Astrocyte of the spinal cord (primary cell): ENCODE measurements at places on chromosomes 16 and 17.

- DNase-seq: no peak
Observed at GRCh38 chr16:57054338-57054737, 38.0 kb upstream of the CPNE2 start.

- DNase-seq: no peak
Observed at GRCh38 chr16:74747716-74748615, 26.7 kb downstream of the FA2H start.

DNA sequence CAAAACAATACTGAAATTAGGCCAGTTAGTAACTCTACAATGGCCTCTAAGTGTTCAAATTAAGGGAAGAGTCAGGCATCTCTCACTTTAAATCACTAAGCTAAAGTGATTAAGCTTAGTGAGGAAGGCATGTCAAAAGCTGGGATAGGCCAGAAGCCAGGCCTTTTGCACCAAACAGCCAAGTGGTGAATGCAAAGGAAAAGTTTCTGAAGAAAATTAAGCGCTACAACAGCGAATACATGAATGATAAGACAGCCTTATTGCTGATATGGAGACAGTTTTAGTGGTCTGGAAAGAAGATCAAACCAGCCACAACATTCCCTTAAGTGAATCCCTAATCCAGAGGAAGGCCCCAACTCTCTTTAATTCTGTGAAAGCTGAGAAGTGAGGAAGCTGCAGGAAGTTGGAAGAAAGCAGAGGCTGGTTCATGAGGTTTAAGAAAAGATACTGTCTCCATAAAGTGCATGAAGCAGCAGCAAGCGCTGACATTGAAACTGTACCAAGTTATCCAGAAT, 12.1 kb downstream of the RFWD3 start:
- no peak for DNase-seq

GRCh38 chr17:5533486-5534315, 47.3 kb downstream of the MIS12 start:
- no peak for DNase-seq

DNA sequence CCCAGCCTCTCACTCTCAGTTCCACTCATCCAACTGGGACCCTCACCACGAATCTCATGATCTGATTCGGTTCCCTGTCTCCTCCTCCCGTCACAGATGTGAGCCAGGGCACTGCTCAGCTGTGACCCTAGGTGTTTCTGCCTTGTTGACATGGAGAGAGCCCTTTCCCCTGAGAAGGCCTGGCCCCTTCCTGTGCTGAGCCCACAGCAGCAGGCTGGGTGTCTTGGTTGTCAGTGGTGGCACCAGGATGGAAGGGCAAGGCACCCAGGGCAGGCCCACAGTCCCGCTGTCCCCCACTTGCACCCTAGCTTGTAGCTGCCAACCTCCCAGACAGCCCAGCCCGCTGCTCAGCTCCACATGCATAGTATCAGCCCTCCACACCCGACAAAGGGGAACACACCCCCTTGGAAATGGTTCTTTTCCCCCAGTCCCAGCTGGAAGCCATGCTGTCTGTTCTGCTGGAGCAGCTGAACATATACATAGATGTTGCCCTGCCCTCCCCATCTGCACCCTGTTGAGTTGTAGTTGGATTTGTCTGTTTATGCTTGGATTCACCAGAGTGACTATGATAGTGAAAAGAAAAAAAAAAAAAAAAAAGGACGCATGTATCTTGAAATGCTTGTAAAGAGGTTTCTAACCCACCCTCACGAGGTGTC, 26.6 kb downstream of the STH start:
- DNase-seq: no peak

DNA sequence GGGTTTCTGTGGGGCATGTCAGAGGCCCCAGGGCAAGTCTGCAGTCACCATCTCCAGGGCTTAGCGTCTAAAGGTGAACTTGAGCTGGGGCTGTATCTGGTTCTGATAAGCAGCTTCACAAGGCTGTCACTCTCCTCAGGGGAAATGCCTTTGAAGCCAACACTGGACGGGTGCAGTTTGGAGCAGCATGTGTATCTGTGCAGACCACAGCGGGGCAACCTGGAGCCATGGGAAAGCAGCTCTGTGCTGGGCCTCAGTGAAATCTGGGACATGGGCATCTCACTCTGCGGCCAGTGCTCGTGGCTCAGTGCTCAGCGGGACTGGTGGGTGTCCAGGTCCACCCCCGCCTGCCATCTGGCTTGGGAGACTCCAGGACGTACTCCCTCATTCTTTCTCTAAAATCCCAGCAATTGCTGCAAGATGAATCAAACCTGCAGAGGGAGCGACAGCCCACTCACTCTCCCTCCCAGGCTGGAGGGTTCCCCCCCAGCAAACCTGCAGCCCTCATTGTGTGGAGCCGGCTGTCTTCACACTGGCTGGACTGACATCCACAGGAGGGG, 63.5 kb downstream of the PRMT7 start:
- DNase-seq: no peak

DNA sequence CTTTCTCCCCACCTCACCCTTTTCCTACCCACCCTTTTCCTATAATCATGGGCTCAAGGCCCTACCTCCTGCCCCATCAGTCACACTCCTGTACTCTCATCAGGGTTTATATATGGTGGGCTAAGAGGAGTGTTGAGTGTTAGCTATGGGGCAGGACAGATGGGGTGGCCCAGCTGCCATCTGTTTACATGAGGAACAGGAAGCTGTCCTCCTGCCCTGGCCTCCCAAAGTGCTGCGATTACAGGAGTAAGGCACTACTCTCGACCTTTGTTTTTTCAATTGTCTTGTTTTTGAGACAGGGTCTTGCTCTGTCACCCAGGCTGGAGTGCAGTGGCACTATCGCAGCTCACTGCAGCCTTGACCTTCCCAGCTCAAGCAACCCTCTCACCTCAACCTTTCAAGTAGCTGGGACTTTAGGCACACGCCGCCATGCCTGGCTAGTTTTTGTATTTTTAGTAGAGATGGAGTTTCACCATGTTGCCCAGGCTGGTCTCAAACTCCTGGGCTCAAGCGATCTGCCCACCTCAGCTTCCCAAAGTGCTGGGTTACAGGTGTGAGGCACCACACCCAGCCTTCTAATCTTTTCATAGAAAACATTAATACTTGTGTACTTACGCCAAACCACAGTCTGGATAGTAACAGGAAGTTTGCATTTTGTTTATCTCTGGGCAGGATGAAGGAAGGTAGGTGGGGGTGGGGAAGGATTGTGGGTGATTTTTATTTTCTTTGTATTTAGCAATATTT, 1.6 kb downstream of the TRADD start:
- DNase-seq: no peak

- DNase-seq: peak; percentile 68
Observed at GRCh38 chr17:43900183-43900857, 7.0 kb downstream of the MPP2 start.

DNA sequence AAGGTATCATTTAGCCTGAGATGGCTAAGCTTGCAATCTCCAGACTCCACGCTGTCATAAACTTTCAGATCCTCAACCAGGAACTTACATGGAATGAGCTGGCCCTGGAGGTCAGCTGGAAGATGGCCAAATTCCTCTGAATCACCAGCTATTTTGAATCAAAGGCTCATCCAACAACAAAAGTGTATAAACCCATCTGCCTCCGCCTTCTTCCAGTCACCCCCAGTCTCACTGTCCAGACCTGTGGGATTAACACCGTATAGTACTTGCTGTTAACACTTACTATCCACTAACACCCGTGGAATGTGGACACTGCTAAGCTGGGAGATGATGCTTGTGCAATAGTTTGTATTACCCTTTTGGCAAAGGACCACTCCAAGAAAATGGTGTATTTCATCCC, 1.9 kb upstream of the LCMT1 start:
- DNase-seq: peak; percentile 92

- DNase-seq: no peak
Observed at GRCh38 chr17:5702951-5703510, 118.7 kb upstream of the NLRP1 start.

DNA sequence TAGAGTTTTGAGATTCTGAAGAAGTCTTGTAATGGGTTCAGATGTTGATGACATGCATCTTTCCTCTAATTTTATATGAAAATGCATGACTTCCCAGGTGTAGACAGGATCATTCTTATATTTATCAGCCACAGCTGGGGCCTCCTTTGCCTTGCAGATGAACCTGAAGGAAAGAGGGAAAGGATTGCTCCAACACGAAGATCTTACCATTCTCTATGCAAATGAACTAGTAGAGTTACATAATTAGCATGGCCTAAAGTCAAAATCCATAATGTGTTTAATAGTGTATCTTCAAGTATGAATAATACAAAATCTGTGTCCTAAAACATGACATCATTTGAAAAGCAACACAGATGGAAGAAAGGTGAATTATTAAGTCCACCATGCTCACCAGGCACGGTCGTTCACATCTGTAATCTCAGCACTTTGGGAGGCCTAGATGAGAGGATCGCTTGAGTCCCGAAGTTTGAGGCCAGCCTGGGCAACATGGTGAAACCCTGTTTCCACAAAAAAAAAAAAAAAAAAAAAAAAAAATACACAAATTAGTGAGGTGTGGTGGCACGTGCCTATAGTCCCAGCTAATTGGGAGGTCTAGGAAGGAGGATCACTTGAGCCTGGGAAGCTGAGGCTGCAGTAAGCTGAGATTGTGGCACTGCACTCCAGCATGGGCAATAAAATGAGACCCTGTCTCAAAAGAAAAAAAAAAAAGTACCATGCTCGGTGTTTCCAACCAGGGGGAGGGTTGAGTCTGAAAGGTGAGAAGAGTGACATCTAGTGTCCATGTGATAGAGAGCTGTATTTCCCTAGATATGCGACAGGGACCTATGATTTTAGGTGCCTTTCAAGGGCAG, 6.3 kb downstream of the VWA3A start:
- peak; percentile 46 for DNase-seq

DNA sequence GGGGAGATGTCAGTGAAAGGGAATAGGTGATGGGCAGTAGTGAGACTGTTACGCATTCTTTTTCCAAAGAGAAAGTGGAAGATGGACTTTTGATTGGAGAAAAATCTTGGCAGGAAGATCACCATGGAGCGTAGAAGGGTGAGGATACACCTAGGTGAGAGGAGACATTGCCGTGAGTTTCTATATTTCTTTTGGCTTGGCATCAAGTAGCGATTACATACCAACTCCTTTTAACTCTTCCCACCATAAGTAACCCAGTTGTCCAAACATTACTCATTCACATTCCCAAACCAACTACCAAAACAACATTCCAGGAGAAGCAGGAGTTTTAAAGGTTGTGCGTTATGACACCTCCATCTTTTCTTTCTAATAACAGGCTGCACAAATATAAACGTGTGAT, 10.7 kb upstream of the KRT28 start:
- peak; percentile 31 for DNase-seq

DNA sequence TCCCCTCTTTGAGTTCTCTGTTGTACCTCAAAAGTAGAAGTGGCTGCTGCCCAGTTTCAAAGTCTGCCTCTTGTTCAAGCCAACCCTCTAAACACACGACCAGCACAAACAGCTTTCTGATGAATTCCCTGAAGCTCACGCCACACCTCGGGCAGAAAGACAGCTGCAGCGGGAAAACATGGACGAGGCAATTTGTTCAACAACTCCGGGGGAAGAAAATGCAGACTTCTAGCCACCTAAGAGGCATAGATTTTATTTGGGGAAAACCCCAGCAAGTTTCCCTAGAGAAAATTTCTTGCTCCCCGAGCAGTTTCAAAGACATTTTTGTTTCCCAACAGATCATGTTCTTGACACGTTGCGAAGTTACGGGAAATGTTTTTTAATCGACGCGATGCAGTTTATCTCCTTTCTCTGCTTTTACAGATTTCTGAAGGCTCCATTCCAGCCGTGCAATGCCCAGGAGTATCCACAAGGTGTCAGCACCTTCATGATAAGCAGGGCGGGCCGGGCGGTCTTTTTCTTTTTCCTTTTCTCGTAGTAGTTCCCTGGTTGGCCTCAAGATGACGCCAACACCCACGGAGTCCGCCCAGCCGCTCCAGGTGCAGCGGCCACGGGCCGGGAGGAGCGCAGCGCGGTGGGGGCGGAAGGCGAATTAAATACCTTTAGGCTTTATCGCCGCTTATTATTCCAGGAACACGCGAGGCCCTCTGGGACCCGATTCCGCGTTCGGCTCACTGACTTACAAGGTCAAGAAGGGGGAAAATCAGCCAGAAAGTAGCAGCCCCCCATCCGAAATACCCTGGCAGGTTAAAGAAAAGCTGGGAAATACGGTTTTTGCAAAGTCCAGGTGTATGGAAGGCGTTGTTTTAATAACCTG, 2.9 kb upstream of the FOXC2 start:
- peak; percentile 95 for DNase-seq

DNA sequence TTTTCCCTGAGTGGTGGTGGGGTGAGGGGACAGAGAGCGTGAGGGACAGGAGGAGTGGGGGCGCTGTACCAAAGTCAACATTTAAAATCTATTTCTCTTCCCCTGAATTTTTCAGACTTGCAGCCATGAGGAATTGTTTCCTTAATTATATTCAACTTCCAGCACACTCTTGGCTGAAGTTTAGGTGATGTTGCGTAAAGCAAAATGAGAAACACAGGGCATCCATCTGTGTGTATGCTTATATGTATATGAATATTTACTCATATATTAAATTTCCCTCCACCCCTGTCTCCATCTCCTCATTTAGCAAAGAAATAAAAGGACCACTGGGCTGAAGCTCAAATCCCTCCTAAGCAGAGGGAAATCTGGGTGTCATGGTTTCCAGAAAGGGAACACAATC, 218.1 kb downstream of the XYLT1 start:
- DNase-seq: no peak

GRCh38 chr17:28712032-28712704, 480 bp upstream of the PROCA1 start:
- DNase-seq: no peak

DNA sequence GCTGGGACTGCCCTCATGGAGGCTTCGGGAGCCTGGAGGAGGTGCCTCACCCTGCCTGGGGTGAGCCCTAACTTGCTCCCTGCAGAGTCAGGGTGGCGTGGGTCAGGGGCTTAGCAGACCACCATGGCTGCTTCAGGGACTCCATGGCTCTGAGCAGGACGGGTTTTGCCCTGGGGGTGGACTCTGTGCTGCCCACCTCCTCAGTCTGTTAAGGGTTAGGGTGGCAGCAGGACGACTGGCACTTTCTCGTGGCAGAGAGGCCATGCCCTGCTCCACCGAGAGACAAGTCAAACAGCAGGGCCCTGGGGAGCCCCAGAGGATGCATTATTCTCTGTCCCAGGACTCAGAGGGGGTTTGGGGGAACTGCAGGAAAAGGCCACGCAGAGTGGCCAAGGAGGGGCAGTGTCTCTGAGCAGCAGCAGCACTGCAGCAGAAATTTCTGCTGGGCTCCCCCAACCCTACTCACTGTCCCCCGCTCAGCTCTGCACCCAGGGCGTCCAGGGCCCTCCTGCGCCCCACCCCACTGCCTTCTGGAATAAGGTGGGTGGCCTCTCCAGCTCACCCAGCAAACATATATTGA, 1.8 kb upstream of the PRSS22 start:
- no peak for DNase-seq

- DNase-seq: no peak
Observed at GRCh38 chr17:10062691-10063385, 135.6 kb downstream of the GAS7 start.
